ENCODE measurements at places on chromosomes 5 and 9.
A peak's percentile ranks its signal among the peaks of the same experiment; 100 is the strongest.

DNA sequence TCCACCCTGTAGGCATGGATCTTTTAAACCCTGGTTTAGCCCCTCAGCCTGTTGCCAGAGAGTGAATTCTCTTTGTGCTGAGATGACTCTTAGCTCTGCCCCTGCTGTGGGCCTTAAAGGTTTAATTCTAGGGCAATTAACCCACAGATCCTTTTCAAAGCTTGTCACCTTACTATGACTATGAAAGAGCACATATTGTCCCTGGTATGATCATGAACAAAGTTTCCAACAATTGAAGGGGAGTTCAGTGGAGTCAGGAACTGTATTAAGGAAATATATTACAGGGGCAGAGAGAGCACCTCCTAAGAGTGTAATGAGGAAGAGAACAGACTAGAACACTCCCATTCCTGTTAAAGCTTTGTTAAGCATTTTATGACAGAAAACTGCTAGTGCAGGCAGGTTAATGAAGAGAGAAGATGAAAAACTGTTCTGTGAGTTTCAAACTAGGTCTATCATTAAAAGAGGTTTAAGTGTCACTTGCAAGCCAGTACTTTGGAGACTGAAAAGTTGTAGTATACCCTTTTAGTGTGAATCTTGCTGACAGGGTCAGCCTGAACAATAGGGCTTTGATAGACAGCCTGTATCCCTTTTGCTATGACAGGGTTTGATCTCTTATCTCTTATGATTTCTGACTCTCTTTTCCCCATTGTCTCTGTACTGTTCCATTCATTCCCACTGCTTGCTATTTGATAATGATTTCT lies 104.2 kb upstream of the ELL2 start:
- no peak for DNase-seq
- no peaks in the 10 kb centered on the region for H3K36me3 ChIP-seq
- no peaks in the 10 kb centered on the region for H3K4me1 ChIP-seq
- no peak overlapping the region for H3K27ac ChIP-seq
- H3K27me3 ChIP-seq: no peaks in the 10 kb centered on the region

- no peak overlapping the region for H3K27ac ChIP-seq
- DNase-seq: no peak
- no peaks in the 10 kb centered on the region for H3K36me3 ChIP-seq
- no peak overlapping the region for H3K4me3 ChIP-seq
Measured at GRCh38 chr5:159581502-159582249, 251.4 kb upstream of the IL12B start.

- peak overlapping the region; percentile 85 for H3K27ac ChIP-seq
- H3K4me3 ChIP-seq: peak overlapping the region; percentile 70
- DNase-seq: no peak
- peaks cover 25% of the 10 kb centered on the region for H3K4me1 ChIP-seq
- H3K36me3 ChIP-seq: no peaks in the 10 kb centered on the region
- no peaks in the 10 kb centered on the region for H3K27me3 ChIP-seq
Measured at GRCh38 chr5:79235261-79235633, 684 bp upstream of the JMY start.

- DNase-seq: no peak
- no peak overlapping the region for H3K4me3 ChIP-seq
- no peaks in the 10 kb centered on the region for H3K27me3 ChIP-seq
Measured at GRCh38 chr9:5646116-5646515, 17.2 kb downstream of the RIC1 start.

- no peak overlapping the region for H3K4me3 ChIP-seq
- no peaks in the 10 kb centered on the region for H3K27me3 ChIP-seq
- no peaks in the 10 kb centered on the region for H3K36me3 ChIP-seq
Measured at GRCh38 chr9:108274971-108275370, 580.8 kb downstream of the ACTL7B start.

DNA sequence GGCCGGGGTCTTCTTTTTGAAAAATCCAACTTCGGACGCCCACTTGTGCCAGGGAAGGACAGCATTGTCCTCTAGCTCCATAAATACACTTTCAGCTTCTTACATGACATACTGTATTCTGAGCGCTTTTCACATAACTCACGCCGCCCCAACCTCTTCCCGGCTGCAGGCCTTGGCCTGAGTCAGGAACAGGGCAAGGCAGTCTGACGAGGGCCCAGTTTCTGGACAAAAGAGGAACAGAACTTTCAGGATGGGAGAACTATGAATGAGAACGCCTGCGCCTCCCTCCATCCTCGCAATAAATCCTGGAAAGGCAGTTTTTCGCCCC lies 650 bp downstream of the DCTN4 start:
- peak overlapping the region; percentile 70 for H3K4me3 ChIP-seq
- no peak for DNase-seq
- H3K27me3 ChIP-seq: no peaks in the 10 kb centered on the region
- peak overlapping the region; percentile 96 for H3K27ac ChIP-seq
- H3K36me3 ChIP-seq: no peaks in the 10 kb centered on the region

DNA sequence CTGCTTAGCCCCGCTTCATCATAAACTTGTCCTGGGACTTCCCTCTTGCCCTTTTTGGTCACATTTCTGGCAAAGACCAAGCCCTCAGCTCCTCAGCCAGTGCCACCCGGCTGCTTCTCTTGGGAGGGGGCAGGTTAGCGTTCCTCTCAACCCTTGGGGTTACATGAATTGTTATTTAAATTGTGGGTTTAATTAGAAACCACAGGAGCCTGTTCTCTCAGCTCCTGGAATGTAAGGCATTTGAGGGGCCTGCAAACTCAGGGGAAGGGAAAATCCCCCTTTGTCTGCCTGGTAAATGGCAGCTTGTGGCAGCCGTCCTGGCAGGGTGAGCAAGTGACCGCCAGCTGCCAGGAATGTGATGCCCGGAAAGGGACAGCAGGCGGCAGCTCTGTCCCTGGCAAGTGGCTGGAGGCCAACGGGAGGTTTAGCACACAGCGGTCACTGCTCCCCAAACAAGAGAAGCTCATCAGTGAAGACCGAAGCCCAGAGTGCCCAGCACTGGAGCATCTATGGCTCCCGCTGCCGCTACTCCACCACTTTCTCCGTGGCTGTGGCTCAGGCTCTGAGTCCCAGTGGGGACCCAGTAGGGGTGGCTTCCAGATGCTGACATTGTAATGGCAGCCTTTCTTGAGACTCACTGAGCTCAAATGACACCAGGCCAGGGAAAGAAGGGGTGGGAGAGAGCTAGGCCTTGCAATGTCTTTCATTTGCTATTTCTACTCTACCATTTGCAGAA lies 51.7 kb downstream of the SHB start:
- DNase-seq: peak; percentile 53
- peak overlapping the region; percentile 22 for H3K4me3 ChIP-seq
- H3K27me3 ChIP-seq: no peaks in the 10 kb centered on the region
- no peak overlapping the region for H3K27ac ChIP-seq

DNA sequence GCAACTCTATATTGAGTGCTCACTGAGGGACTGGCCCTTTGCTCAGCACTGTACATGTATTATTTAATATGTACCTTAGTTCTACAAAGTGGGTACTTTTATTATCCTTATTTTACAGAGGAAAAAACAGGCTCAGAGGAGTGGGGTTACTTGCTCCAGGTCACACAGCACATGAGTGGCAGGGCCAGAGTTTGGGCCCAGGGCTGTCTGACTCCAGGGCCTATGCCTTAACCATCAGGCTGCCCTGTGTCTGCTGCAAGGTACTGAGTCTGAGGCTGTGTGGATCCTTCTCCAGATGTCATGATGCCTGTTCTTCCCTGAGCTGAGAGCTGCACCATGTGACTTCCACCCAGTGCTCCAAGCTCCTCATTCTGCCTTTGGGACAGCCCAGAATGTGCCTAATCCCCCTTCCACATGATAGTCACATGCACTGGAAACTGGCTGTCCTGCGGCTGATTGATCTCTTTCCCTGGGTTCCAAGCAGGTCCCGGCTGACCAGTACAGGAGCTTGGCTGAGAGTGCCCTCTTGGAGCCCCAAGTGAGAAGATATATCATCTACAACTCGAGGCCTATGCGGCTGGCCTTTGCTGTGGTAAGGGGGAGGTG lies 15.4 kb downstream of the TMEM268 start:
- H3K4me1 ChIP-seq: no peaks in the 10 kb centered on the region
- H3K36me3 ChIP-seq: no peaks in the 10 kb centered on the region
- H3K27me3 ChIP-seq: no peaks in the 10 kb centered on the region
- DNase-seq: no peak

- H3K27me3 ChIP-seq: no peaks in the 10 kb centered on the region
- H3K36me3 ChIP-seq: no peaks in the 10 kb centered on the region
- no peak overlapping the region for H3K4me3 ChIP-seq
- H3K4me1 ChIP-seq: peaks cover 16% of the 10 kb centered on the region
Measured at GRCh38 chr9:114238891-114239875, 83.7 kb upstream of the ORM1 start.

DNA sequence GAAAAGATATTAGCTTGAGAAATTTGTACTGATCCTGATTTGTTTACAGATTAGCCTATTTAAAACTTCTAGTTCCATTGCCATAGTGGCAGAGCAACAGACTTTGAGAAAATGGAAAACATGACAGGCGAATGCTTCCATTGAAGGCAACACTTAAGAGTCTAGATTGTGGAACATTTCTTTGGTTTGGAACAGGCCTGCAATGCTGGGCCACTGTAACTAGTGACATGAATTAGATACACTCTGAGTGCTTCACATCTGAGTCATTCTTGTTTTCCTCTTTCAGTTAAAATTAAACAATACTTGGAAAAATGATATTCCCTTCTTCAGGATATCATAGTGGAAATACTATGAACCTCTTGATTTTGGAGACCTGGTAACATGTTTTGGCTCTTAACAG lies 453.6 kb upstream of the TUSC1 start:
- H3K27ac ChIP-seq: no peak overlapping the region
- no peaks in the 10 kb centered on the region for H3K4me1 ChIP-seq
- no peaks in the 10 kb centered on the region for H3K27me3 ChIP-seq
- H3K36me3 ChIP-seq: no peaks in the 10 kb centered on the region

DNA sequence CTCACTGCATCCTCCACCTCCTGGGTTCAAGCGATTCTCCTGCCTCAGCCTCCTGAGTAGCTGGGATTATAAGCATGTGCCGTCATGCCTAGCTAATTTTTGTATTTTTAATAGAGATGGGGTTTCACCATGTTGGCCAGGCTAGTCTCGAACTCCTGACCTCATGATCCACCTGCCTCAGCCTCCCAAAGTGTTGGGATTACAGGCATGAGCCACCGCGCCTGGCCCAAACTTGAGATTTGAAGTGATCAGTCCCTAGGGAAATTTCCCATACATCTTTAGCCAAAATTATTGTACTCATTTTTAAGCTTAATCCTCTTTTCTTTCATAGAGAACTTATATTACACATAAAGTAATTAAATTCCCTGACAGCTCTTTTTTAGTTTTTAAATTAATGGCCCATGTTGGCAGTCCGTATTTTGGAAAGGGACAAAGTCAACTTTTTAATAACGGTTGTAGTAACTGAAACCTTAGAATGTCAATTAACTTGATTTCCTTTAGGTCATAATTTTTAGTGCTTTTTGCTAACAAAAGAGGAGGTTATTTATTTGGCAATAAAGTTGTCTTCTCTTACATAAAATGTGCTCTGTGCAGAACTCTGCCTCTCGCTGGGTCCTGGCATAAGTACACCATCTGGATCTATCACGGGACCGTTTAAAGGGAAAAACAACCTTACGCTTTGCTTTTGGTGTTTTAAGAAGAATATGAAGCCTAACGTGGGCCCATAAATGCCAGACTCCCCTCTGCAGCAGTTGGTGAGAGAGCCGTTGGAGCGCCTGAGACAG lies 142.3 kb upstream of the OTULINL start:
- H3K27ac ChIP-seq: peak overlapping the region; percentile 71
- peaks cover 8% of the 10 kb centered on the region for H3K4me1 ChIP-seq
- no peak overlapping the region for H3K4me3 ChIP-seq
- H3K36me3 ChIP-seq: no peaks in the 10 kb centered on the region
- DNase-seq: no peak
- no peaks in the 10 kb centered on the region for H3K27me3 ChIP-seq

DNA sequence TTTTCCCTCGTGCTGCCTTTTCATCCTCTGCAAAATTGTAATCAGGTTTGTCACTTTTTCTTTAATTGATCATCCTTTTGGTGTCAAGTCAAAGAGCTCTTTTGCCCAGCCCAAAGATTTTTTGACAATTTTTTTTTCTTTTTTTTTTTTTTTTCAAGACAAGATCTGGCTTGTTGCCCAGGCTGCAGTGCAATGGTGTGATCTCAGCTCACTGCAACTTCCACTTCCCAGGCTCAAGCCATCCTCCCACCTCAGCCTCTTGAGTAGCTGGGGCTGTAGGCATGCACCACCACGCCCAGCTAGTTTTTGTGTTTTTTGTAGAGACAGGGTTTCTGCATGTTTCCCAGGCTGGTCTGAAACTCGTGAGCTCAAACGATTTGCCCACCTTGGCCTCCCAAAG lies 36.7 kb downstream of the CDK7 start:
- H3K27me3 ChIP-seq: no peaks in the 10 kb centered on the region
- no peak overlapping the region for H3K27ac ChIP-seq
- no peaks in the 10 kb centered on the region for H3K4me1 ChIP-seq
- H3K36me3 ChIP-seq: peaks cover 43% of the 10 kb centered on the region
- H3K4me3 ChIP-seq: no peak overlapping the region
- no peak for DNase-seq

- H3K36me3 ChIP-seq: no peaks in the 10 kb centered on the region
- H3K4me1 ChIP-seq: no peaks in the 10 kb centered on the region
- no peak overlapping the region for H3K27ac ChIP-seq
- no peaks in the 10 kb centered on the region for H3K27me3 ChIP-seq
Measured at GRCh38 chr9:123508048-123508447, 152.1 kb downstream of the CRB2 start.

DNA sequence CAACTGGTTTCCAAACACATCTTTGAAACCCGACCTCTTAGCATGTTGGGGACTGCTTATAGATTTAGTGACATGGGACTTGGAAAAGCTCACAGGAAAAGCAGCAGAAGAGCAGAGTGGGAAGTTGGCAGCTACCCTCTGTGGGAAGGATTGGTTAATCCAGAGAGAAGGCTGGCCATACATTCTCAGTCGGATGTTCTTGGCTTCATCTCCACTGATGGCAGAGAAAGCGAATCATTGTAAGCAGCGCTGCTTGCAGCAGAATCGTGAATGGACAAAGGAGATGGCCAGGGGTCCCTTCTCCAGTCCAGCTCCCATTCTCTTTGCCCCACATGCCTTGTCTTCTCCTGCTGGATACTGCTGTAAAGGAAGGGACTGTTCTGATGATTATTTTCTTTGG lies 62.7 kb downstream of the MEGF10 start:
- no peak overlapping the region for H3K27ac ChIP-seq
- no peak for DNase-seq
- no peak overlapping the region for H3K4me3 ChIP-seq
- H3K36me3 ChIP-seq: no peaks in the 10 kb centered on the region
- no peaks in the 10 kb centered on the region for H3K27me3 ChIP-seq
- H3K4me1 ChIP-seq: no peaks in the 10 kb centered on the region

- H3K27me3 ChIP-seq: no peaks in the 10 kb centered on the region
- no peak overlapping the region for H3K27ac ChIP-seq
- H3K4me3 ChIP-seq: no peak overlapping the region
- peak; percentile 51 for DNase-seq
- H3K4me1 ChIP-seq: no peaks in the 10 kb centered on the region
- no peaks in the 10 kb centered on the region for H3K36me3 ChIP-seq
Measured at GRCh38 chr5:169100735-169101075, 200.2 kb downstream of the SLIT3 start.

- H3K27ac ChIP-seq: peak overlapping the region; percentile 58
- H3K4me1 ChIP-seq: peaks cover 37% of the 10 kb centered on the region
- no peak for DNase-seq
- H3K27me3 ChIP-seq: no peaks in the 10 kb centered on the region
- H3K36me3 ChIP-seq: no peaks in the 10 kb centered on the region
Measured at GRCh38 chr5:134543820-134544614, 18.5 kb downstream of the JADE2 start.

GRCh38 chr5:56856541-56857178 lies 41.3 kb downstream of the MAP3K1 start:
- peaks cover 26% of the 10 kb centered on the region for H3K4me1 ChIP-seq
- no peaks in the 10 kb centered on the region for H3K27me3 ChIP-seq
- DNase-seq: no peak
- H3K36me3 ChIP-seq: peaks cover 7% of the 10 kb centered on the region
